ENCODE measurements at places on chromosomes 7 and 10.

DNA sequence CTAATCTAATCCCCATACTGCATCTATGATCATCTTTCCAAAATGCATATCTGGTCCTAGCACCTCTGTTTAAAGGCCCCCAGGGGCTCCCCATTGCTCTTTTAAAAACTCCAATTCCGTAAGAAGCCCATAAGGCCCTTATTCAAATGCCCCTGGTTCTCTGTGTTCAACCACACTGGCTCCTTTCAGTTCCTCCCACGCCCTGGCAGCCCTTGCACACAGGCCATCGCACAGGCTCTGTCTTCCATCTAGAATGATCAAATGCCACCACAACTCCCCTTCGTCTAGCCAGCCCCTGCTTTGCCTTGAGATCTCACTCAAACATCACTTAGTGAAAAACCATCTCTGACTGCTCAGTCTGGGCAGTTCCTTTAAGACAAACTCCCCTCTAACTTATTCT is 112.9 kb upstream of the LYZL2 start:
- DNase-seq = no peak

GRCh38 chr10:8051109-8051821 is 3.2 kb upstream of the GATA3 start:
- no peak for DNase-seq

- no peak for DNase-seq
Observed at GRCh38 chr10:77881636-77882035, 44.9 kb downstream of the DLG5 start.

GRCh38 chr7:151081170-151082101 is 827 bp upstream of the FASTK start:
- no peak for DNase-seq

GRCh38 chr10:23238015-23238414 is 45.9 kb downstream of the PTF1A start:
- no peak for DNase-seq

- DNase-seq = no peak
Observed at GRCh38 chr10:5782174-5782573, 31.1 kb downstream of the GDI2 start.

DNA sequence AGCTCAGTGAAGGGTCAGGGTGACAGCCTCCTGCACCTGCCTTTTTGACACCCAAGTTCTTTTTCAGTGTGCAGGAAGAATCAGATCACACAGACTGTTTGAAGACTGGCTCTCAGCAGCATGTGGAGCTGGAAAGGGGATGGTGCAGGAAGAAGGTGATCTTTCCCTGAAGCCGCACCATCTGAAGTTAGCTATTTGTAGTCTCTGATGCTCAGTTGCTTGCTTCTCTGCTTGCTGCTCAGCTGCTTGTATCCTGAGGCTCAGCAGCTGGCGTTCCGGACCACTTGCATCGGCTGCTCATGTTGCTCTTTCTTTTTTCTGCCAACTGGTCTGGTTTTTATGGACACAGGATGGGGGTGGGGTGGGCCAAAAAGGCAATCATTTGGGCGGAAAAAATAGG is 15.8 kb upstream of the DNMBP start:
- DNase-seq = no peak

DNA sequence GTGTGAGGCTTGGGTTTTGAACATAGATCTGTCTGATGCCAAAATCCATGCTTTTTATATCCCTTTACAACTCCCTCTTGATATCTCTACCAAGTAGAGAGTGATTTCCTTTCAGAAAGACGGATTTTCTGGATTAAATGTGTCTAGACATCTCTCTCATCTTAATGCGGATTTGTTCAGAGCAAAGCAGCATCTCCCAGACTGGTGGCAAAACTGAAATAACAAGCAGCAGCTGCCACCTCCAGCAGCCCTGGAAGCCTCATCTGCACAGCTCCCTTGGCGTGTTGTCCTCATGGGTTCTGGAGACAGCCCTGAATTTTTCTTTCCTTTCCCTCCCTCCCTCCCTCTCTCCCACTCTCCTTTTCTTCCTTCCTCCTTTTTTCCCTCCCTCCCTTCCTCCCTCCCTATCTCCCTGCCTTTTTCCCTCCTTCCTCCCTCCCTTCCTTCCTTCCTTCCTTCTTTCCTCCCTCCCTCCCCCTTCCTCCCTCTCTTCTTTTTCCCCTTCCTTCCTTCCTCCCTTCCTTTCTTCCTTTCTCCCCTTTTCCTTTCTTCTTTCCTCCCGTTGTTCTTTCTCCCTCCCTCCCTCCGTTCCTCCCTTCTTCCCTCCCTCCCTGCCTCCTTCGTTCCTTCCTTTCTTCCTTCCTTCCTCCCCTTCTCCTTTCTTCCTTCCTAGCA is 639.9 kb downstream of the TYW1 start:
- no peak for DNase-seq

DNA sequence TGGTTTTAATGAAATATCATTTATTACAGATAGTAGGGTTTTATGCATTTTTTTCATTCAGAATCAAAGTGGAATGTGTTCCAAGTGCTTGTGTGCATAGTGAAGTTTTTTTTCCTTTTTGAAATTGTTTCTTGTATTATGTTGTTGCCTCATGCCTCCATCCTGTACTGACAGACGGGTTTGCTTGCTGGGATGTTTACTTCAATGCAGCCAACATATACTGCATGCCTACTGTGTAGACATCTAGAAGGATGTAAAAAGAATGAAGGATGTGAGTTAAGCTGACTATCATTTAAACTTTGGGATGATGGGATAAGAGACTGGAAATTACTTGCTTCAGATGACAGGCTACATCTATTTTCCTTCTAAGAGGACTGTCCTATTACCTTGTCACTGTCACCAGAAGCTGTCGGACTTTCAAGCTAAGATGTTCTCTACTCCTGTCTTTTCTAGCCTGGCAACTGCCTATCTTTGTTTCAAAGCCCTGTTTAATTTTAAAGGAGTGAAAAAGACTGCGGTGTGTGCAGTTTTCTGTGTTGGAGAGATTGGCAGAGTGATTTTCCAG is 243.7 kb downstream of the CDK14 start:
- DNase-seq = no peak

GRCh38 chr7:19920705-19921104 is 147.3 kb upstream of the TMEM196 start:
- DNase-seq = no peak

- no peak for DNase-seq
Observed at GRCh38 chr7:100476903-100477870, 1.8 kb downstream of the TSC22D4 start.

DNA sequence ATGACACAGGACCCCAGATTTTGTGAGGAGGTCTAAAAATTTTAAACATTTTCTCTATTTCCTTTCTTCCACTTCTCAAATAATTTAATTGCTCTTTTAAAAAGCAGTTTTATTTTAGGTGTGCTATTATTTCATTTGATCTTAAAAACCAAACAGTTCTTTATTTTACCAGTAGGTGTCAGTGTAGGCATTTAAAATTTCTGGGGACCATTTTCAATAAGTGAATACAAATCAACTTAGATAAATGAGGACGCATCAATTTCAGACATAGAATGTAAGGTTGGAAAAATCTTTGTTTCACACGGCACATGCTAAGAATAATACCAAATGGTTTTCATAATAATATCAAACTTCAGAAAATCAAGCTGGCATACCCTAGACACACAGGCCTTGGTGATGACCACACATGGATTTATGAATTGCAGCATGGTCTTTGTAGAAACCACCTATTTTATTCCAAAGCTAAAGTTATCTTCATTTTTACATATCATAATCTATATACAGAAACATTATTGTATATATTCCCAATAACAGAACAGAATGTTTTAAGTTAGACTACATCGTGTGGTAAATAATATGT is 127.6 kb upstream of the SLC26A5 start:
- no peak for DNase-seq

DNA sequence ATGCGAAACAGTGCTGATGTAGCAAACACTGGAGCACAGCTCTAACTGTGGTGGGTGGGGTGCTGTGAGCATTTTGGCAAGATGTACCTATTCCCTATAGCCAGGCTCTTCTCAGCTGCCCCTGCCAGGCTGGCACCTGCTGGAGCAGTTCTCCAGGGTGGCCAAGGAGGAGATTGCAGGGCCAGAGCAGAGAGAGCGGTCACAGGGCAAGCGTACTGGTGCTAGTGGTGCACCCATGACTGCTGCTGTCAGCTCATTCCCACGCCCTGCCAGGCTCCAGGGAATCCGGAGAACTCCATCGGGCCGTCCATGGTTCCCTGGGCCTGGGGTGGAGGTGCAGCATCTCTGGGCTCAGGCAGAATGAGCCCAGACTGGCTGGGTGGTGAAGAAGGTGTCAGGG is 2.1 kb downstream of the COL13A1 start:
- no peak for DNase-seq

- DNase-seq = no peak
Observed at GRCh38 chr10:113064039-113064438, 114.0 kb downstream of the TCF7L2 start.

GRCh38 chr10:60295028-60295937 is 94.4 kb downstream of the ANK3 start:
- DNase-seq = no peak

GRCh38 chr10:49350138-49350537 is 45.8 kb downstream of the DRGX start:
- no peak for DNase-seq

DNA sequence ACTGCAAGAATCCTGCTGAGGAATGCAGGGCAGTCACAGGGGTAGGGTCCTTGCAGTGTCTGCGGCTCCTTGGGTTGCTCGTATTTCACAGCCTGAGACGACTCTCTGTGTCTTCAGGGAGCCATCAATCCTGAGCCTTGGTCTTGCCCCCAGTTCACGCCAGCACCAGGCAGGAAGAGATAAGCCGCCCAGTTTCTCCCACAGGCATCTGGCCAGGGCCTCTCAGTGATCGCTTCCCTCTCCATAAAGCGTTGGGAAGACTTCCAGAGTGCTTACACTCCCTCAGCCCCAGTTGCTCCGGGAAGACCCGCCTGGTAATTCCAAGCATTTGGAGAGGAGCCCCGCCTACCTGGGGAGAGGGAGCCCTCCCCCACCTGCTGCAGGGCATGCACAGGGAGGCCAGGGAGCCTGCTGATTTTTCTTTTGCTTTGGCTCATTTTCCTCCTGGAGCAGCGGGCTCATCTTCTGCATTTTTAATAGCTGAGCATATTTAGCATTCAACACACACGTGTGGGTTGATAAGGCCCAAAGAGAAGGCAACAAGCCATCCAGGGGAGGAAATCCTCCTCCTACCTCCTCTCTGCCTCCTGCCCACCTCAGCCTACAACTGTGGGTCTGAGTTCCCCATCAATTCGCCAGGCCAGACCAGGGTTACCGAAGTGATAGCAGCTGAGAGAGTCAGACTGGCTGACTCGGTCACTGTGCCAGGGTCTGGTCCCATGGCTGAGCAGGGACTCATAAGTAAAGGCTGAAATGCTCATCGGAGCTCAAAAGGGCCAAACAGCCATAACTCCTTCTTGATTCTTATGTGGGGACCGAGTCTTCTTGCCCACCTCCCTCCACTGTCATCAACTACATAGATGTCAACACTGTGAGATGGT is 74.4 kb upstream of the EFCAB10 start:
- DNase-seq = no peak

- no peak for DNase-seq
Observed at GRCh38 chr10:126090911-126091728, 194.8 kb downstream of the FANK1 start.

GRCh38 chr10:95847007-95847406 is 60.8 kb upstream of the CC2D2B start:
- DNase-seq = no peak

- no peak for DNase-seq
Observed at GRCh38 chr7:30150711-30151110, 15.9 kb downstream of the MTURN start.

GRCh38 chr7:157488966-157489365 is 152.2 kb downstream of the DNAJB6 start:
- DNase-seq = no peak

GRCh38 chr10:124436191-124436638 is 13.6 kb downstream of the NKX1-2 start:
- no peak for DNase-seq

GRCh38 chr7:25459057-25459456 is 230.8 kb upstream of the NPVF start:
- no peak for DNase-seq

GRCh38 chr10:3395458-3395861 is 222.9 kb upstream of the PITRM1 start:
- no peak for DNase-seq

DNA sequence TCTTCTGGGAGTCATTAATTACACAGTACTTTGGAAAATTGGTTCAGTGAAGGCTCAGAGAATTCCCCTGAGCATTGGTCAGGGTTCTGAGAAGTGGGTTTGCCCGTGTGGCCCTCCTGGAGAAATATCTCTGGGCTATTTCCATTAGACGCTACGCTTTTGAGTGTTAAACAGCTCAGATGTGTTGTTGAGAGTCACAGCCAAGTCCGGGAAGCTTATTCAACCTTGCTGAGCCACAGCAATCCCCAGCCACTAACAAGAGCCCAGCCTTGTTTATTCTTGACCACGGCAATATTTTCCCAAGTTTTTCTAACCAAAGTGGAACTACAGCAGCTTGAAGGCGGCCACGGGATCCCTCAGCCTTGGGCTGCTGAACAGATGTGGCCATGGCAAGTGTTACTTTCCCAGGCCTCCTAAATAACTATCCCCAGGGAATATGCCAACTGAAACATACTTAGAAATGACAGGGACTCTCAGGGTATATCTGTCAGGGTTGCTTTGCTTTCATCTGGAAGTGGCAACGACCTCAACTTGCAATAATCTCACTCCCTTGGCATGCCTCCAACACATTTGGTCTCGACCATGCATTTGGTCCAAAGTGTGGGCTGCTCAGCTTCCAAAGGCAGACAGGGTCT is 214.7 kb downstream of the EMX2 start:
- no peak for DNase-seq

DNA sequence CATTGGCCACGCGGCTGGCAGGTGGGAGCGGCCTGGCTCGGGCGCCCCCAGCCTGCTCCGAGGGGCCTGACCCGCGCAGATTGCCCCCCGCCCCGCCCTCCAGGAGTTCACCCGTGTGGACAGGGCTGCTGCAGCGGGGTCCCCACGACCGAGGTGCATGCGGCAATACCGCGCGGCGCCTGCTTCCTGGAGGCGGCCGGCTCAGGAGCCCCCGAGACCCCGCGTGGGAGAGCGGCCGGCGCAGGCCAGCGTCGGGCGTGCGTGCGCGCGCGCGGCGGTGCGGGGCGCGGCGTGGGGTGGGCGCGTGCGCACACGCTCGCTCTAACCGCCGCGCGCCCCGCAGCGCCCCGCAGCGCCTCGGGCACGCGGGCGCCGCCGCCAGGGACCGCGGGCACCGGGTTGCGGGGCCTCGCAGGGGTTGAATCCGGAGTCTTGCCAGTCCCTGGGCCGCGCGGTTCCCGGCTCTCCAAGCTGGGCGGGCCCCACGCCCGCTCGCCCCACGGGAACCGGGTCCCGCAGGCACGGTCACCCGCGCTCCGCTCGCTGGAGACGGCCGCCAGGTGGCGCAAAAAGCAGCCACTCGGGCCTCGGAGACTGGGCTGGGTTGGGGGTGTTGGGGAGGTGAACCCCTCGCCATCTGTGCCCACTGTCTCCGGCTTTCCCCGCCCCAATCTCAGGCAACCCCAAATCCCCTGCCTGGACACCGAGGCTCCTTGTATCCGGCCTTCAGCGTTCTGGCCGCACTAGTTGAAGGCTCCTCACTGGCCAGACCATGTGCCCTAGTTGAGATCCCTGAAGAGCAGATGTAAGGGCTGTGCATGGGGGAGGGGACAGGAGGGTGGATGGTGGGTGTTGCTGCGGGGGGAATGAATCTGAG is 1.3 kb upstream of the ACHE start:
- DNase-seq = no peak

GRCh38 chr7:29588900-29589696 is 25.5 kb downstream of the PRR15 start:
- DNase-seq = no peak

- no peak for DNase-seq
Observed at GRCh38 chr7:19610194-19610943, 98.5 kb downstream of the POLR1F start.
